Omental fat pad (tissue), 4 donors: ENCODE measurements at places on chromosomes 13 and 19.
A peak's percentile ranks its signal among the peaks of the same experiment; 100 is the strongest.

GRCh38 chr19:45693106-45693788 is 781 bp downstream of the QPCTL start:
- peak; percentile 79 for DNase-seq

DNA sequence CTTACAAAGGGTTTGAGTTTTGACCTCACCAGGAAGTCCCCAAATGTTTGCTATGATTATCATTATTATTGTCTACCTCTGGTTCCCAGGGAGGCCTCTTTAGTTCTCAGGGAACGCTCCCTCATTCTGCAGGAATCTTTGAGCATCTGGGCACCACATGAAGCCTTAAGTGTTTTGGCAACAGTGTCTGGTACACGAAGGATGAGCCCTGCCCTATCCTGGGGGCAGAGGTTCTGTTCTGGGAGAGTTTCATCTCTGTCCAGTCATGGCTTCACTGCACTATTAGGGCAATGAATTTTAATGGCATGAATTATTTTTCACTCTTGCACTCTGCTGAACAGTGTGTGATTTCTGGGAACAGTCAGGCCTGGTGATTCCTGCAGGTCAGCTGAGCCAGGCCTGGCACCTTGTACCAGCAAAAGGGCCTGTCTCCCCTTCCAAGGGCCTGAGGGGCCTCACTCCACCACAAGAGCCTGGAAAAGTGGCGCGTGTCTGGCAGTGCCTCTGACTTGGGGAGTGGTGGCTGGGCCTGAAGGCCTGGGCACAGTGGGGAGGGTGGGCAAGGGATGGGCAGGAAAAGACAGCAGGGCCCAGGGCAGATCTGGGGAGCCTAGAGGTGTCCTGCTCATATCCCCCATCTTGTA is 4.6 kb downstream of the FAM187B start:
- DNase-seq = no peak

DNA sequence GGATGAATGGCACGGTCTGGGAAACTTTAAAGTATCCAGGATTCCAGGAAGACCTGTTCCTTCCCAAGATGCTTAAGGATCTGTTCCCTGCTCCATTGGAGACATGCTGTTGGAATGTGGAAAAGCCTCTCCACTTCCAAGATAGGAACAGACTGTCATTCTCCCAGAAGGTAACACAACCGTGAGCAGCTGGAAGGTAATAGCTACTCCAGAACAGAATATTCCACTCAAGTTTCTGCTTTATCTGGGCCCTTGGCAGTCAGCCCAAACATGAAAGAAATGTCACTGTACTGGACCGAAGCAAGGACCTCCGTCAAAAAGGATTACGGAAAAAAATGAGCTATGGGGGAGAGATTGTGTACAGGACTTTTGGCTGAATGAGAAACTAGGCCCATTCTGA is 420.9 kb upstream of the NBEA start:
- no peak for DNase-seq

DNA sequence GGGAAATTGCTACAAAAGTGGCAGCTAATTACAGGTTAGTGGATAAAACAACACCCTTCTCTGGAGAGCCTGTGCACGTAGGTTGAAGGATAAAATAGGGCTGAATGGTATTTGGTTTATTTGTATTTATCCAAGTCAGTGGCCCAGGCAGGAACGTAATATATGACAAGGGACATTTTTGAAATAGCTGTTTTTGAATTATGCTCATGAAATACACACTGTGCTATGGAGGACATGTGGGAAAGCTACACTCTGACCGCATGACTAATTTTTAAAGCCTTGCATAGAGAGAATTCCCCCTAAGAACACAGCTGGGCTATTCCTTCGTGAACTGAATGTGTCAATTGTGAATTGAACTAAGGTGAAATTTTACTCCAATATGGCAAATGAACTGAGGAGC is 292.1 kb upstream of the MAB21L1 start:
- DNase-seq = no peak

- DNase-seq = no peak
These were observed 3.9 kb downstream of the WDR62 start for GRCh38 chr19:36058481-36059179.

GRCh38 chr19:21740559-21740958 is 26.8 kb downstream of the ZNF100 start:
- no peak for DNase-seq

DNA sequence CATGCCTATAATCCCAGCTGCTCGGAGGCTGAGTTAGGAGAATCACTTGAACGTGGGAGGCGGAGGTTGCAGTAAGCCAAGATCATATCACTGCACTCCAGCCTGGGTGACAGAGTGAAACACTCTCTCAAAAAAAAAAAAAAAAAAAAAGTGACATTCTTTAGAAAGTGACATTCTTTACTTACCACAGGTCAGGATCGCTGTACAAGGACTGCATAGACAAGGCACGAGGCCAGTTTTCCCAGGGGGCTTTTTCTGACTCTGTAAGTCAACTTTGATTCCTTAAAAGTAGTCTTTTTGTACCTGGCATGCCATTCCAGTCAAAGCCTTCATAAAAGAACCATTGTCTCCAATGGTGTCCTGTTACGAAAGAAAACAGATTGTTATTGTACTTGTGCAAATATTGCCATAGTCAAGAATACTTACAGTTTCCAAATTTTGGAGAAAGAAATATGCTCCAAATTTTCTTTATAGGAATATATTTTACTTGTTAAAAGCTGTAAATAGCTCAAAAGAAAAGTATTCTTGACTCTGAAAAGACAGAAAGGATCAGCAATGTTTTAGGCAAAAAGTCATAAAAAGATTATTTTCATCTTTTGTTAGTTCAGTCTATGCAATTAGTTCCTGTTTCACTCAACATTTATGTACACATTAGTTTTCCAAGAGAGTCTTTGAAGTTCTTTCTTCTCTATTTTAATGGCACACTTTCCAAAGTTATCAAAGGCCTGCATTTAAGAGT is 39.3 kb downstream of the CEACAM1 start:
- DNase-seq = no peak

- no peak for DNase-seq
These were observed 562.5 kb downstream of the EFNB2 start for GRCh38 chr13:105972811-105973590.

- no peak for DNase-seq
These were observed 14.7 kb downstream of the CDX2 start for GRCh38 chr13:27954406-27954851.

DNA sequence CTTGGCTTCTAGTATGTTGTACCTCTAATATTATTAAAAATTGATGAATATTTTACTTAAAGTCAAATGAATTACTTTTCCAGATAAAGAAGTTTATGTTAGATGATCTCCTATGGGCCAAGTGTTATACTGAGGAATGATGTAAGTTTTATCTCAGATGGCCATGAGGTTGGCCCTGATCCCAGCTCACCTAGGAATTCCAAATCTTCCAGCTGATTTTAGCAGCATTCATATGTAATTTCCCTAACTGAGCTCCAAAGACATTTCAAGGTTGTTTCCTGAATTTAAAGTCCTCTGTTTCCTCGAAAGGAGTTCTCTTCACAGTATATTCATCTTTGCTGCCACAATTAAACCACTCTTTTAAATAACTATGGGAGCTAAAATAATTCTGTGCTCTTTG is 1670.4 kb upstream of the SPRY2 start:
- DNase-seq = no peak

- DNase-seq = no peak
These were observed 59.4 kb downstream of the LACC1 start for GRCh38 chr13:43939086-43939485.

DNA sequence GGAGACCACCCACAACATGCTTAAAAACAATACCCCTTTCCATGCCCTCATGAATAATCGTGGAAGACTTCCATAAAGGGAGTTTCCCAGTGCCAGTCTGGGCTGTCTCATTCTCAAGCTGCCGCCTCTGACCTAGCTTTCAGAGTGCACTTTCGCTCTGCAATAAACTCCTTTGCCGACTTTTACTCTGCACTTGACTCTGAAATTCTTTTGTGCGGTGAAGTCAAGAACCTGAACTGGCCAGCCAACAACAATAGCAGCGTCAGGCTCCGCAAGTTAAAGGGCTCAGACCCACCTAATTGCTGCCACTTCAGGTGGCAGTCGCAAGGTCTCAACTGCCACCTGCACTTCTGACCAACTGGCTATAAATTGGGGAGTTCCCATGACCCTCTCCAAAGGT is 10.3 kb upstream of the LEUTX start:
- DNase-seq = no peak

- no peak for DNase-seq
These were observed 10.6 kb downstream of the CYP4F11 start for GRCh38 chr19:15923702-15924101.

DNA sequence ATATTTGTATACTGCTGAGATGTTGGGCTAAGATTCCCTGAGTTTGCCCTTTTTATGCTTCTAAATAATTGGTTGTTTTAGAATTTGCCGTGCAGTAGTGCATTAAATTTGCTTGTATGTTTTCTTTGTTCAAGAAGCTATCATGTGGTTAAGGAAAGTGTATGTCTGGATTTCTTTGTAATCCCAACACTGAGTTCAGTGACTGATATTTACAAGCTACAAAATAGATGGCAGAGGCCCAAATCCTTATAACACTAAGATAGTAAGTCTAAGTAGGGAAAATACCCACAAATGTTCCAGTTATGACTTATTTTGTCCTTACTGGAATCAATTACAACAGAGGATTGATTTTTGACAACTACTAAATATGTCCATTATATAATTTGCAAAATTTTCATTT is 435.0 kb upstream of the KLF12 start:
- no peak for DNase-seq

DNA sequence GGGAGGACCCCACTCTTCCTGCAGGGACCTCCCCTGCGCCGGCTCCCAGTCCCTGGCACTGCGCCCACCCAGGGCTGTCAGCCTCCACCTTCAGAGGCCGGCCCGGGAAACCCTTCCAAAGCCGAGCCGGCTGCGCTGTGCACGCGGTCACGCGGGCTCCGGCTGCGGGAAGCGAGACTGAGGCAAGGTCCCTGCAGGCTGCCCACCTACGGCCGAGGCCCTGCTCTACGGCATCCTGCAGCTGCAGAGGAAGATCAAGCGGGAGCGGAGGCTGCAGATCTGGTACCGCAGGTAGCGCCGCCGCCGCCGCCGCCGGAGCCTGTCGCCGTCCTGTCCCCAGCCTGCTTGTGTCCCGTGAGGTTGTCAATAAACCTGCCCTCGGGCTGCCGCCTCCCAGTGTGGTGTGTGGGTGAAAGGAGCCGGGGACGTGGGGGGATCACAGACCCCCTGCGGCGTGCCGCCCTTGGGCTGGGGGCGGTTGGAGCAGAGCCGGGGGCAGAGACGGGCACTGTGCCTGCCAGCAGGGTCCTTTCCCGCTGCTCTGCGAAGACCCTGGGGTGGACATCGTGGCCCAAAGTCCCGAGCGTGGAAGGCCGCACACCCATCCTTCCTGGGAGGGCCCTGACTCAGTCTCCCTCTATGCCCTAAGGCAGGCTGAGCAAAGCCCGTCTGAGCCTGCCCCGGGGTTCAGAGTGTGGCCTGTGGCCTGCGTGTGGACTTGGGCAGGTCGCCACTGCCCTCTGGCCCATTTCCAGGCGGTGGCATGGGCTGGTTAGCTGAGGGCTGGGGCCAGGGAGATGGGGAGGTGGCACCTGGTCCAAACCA is 5.9 kb downstream of the GAMT start:
- no peak for DNase-seq
